ENCODE measurements at places on chromosomes 4 and X.

DNA sequence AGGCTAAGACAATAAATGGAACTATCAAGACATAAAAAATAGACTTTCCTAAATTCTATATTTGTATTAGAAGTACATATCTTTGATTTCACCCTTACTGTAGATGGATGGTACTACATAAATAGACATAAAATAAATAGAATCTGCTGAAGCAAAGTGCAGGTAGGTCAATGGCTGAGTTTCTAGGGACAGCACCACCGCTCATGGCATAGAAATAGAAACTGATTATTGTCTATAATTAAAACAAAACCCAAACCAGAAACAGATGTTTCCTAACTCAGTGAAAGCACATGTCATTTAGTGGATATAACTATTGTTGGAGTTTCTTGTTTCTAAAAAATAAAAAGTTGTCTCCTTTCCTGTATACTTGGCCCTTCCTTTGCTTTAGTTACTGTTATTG lies 387.3 kb upstream of the ADGRL3 start:
- no peak for DNase-seq

DNA sequence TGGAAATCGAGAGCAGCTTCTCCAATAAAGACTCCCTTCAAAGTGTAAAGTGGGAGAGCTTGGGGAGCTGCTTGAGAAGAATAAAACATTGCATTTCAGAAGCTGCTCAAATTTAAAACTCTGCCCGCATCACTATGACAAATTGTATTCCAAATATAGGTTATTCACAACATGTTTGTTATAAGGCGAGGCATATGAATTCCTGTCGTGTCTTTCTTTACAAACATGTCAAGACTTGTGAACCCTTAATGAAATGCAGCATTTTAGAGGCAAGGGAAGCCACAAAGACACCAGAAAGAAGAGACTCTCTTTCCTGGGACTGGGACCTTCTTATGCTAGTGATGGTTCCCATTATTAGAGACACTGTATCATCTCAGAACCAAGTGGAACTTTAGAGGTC lies 311.2 kb downstream of the DHX15 start:
- DNase-seq, result no peak

DNA sequence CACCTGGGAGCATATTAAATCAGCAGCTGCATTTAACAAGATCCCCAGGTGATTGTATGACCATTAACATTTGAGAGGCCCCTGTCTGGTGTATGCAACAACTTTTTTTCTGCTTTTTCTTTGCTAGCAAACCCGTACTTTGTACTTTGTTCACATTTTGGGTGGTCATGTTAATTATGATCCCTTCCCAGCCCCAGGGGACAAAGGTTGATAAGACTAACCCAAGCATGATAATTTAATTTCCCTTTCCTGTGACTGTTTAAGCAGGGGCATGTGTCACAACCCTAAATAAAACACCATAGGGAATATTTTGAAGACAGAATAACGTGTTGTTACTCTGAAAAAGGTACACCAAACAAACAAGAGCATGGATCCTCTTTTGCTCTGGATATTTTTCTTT lies 332.0 kb downstream of the PCDH18 start:
- DNase-seq, result no peak

GRCh38 chrX:15334561-15334960 lies 762 bp downstream of the PIGA start:
- no peak for DNase-seq

DNA sequence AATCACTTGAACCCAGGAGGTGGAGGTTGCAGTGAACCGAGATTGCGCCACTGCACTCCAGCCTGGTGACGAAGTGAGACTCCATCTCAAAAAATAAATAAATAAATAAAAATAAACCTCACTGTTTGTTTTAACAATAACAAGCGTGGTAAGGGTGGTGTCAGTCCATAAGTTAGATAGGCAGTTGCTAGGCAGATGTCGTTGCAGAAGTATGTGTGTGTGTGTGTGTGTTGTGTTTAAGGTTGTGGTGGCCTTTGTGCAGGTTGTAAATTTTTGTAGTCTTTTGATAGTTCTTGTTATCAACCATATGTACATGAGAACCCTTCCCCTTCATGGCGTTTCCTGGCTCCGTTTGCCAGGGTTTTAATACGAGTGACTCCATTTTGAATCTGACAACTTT lies 4.0 kb upstream of the AASDH start:
- no peak for DNase-seq

DNA sequence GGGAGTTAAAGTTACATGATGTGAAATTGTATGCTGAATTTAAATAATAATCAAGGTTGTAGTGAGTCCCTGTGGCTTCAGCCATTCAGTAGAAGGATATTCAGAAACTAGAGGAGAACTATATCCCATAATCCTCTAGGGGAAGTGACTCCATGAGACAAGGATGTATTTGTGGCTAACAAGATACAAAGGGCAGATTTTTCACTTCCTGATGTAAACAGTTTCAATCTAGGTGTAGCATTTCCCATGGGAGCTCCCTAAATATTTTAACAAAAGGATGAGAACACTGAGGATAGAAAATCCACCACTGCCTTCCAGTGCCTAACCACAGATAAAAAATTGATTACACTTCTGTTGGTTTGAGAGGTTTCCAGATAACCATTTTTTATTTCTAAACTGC lies 435.4 kb upstream of the TENM3 start:
- DNase-seq, result no peak

DNA sequence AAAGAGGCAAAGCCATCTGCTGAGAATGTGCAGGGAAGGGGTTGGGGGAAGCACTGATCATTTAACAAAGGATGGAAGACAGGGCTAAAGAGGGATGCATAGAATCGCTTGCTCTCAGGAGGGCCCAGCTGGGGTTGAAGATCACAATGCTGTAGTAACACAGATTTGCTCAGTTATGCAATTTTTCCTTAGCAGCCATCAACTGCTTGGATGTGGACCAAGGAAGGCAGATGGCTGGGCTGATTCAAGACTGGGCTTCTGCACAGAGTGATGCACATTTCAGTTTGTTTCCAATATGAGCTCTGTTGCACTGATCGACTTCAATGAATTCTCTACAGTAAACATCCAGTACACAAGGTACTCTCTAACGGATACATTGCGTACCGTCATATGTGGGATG lies 127.8 kb upstream of the TBL1X start:
- DNase-seq, result no peak

DNA sequence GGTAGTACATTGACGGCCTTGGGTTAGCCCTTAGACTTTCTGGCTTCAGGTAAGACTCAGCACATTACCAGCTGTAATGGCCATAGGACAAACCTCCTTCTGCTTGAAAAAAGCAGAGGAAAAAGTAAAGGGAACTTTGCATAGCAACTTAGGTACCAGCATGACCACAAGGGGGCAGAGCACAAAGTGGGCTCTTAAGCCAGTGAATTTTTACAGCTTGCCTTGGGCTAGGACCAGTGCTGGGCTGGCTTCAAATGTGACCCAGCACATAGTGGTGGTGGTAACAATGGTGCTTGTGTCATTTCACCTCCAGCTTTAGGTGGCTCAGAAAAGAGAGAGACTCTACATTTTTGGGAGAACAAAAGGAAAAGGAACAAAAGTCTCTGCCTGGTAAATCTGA lies 66.1 kb downstream of the KLHL4 start:
- DNase-seq, result no peak

- no peak for DNase-seq
Measured at GRCh38 chr4:122992641-122993040, 70.2 kb upstream of the NUDT6 start.

DNA sequence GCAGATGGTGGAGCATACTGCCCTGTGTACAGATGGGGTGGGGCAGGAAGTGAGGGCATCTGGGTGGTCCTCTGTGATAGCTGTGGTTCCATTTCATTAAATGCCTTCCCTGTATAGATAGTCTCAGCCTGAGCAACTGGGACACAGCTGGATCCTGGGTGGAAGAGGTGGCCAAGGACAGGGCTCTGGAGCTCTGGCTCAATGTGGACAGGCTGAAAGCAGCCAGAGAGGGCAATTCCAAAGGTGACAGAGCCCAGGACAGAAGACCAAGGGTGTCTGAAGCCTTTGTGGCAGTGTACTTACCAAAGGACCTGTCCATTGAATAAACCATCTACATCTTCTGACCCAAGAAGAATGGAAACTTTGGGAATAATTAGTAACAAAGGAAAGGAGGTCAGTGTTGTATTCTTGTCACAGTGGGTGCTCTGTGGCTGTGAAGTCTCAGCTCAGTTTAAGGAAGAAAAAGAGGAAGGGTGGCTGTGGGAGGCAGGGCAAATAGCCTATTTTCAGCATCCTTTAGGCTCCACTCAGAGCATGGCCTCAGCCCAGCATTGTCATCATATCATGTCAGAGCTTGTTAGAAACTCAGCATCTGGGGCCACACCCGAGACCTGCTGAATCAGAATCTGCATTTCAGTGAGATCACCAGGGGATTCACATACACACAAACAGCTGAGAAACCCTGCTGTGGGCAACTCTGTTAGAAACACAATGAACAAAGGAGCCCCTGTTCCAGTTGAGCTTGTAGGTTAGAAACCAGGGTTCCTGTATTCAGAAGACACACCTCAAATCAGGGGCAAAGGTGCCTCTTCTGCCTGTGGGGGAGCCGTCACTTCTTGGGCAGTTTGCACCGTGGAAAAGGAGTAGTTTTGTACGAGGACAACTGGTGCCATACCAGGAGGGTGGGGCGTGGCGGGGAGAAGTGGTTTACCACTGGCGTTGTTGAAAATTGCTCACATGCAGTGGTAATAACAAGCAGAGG lies 168.6 kb downstream of the PTTG2 start:
- DNase-seq, result peak; percentile 61

- no peak for DNase-seq
Measured at GRCh38 chr4:105887508-105887907, 7.8 kb upstream of the NPNT start.

DNA sequence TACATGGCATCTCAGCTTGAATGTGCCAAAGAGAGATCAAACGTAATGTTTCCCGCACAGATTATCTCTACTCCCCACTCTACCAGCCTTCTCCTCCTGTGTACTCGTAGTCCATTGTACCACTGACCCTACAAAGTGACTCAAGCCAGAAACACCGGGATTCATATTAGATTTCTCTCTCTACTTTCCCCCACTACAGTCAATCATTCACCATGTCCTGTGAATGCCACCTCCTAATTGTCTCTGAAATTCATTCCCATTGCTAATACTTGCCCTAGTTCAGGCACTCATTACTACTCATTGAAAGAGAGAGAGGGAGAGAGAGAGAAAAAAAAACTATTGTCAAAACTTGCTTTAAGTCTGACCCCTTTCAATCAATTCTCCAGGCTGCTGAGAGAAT lies 78.2 kb upstream of the LHFPL1 start:
- no peak for DNase-seq

DNA sequence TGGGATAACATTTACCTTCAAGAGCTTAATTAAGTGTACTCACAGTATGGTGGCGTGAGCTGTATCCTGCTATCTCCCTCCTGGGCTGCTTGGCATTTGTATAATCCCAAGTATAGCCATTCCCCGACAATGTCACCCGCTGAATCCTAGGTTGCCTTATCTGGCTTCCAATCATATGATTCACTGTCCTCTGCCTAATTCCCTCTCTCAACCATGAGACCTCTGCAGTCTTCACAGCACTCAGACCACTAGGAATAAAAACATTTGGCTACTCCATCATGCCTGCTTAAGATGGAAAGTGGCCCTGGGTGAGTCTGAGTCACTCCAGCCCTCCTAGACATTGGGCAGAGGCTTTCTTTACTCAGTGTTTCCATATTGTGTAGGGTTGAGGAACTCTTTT lies 28.9 kb upstream of the WDFY3 start:
- DNase-seq, result no peak

DNA sequence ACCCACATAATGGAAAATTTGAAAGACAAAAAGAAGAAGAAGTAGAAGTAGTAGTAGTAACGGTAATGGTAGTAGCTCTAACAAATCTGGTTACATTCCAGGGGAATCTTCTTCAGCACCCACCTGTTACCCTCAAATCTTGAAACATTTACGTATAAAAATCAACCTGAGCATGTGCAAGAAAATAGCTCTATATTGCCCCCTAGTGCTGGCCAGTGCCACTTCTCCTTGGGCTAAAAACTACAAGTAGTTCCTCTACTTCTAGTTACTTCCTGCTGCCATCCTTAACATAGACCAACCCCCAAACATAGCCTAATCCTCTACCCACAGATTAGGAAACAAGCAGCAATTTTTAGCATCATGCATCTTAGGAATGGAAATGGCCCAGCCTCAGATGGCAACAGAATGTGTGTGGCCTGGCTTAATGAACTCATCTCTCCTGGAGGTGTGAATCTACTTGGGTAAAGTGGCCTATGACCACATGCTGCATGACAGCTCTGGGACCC lies 3.1 kb downstream of the PDGFC start:
- DNase-seq, result no peak

DNA sequence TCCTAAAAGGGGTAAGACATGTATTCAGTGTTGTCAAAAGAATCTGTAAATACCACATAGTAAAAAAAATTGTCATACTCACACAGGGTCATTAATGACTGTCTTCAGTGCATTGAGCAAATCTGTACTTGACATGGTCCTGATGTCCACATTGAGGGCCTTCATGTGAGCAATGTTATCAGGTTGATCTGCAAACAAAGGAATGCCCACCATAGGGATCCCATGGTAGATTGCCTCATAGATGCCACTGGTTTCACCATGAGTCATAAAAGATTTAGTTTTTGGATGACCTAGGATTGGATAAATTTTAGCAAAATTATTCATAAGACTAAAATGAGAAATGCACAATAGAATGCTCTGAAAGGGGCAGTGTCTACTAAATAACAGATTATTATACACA lies 38.1 kb upstream of the UGT2B15 start:
- DNase-seq, result no peak

GRCh38 chrX:154398668-154399526 lies 720 bp downstream of the RPL10 start:
- DNase-seq, result peak; percentile 71

DNA sequence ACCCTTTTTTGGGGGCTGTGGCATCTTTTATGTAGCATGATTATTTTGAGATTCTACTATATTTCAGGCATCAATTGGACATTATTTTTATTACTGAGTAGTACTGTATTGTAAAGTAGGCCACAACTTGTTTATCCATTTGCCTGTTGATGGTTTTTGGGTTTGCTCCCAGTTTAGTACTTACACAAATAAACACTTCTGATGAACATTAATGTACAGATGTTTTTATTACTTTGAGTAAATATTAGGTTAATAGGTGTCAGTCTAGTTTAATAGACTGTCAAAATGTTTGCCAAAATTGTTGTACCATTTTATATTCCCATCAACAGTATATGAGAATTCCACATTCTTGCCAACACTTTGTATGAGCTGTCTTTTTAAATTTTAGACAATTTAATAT lies 214.9 kb upstream of the MAD2L1 start:
- DNase-seq, result no peak

DNA sequence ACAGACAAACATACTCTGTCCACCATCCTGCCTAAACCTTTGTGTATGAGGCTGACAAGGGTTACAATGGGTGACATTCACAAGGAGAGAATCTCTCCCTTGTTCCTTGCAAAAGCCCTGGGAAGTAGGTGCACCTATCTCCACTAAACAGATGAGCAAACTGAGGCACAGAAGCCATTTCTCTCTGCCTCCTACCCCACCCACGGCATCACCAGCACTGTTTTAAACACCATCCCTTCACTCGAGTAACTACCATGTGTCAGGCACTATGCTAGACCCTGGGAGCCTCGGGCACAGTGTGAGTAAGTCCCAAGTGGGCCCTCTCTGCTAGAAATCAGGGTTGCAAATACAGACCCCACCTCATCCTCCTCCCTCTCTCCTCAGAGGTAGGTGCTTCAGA lies 899 bp downstream of the LYAR start:
- no peak for DNase-seq

- DNase-seq, result no peak
Measured at GRCh38 chrX:93741811-93742210, 67.8 kb downstream of the FAM133A start.

Data from activated CD4-positive, CD25-positive, alpha-beta regulatory T cell treated with anti-CD3 and anti-CD28 coated beads, Interleukin-2, amount 50 U/mL, for 16 hours (primary cell).